ENCODE measurements at places on chromosomes 7 and 10.

GRCh38 chr10:103910442-103911012 lies 7.5 kb downstream of the STN1 start:
- no peak for DNase-seq

- DNase-seq, result no peak
Measured at GRCh38 chr10:71206911-71207310, 5.5 kb upstream of the UNC5B start.

DNA sequence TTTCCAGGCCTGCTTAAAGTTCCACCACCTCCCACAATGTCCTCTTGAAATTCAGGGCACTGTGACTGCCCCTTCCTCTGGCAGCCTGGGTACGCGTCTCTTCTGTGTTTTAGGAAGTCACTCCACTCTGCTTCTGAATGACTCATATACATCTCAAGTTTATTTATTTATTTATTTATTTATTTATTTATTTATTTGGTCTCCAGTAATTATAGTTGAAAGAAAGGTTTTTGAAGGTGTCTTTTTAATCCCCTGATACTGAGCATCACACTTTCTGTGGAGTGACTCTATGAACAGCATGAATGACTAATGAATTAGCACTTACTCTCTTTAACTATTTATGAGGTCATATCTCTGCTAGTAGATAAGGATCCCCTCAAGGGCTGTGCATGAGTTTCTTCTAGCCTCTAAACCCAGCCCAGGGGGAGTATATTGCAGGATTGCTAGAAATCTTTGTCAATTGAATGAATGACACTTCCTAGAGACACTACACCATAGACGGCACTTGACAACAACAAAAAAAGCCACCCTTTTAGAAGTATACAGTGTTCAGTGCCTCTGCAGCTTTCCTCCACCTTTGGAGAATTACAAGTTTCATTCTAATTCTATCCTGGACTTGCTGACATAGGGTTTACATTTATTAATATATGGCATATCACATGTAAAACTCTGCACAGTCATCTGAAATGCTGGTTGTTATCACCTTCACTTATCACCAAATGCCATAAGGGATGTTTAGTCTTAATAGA lies 2.1 kb downstream of the MACC1 start:
- no peak for DNase-seq

DNA sequence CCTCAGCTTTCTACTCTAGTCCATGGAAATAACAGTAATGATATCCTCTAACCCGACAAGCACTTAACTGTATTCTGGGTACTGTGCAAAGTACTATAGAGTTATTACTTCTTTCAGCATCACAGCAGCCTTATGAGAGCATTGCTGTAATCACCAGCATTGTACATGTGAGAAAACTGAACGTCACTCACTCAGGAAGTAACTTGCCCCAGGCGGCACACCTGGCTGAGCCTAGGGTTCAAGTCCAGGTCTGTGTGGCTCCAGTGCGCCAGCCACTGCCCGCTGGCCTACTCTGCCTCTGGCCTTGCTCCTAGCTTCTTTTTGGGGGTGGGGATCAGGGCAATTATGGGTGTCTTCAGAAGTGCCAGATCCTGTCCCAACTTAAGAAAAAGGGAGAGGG lies 50.5 kb downstream of the ZMIZ1 start:
- DNase-seq, result no peak

- no peak for DNase-seq
Measured at GRCh38 chr10:71806704-71807556, 33.6 kb upstream of the VSIR start.

- peak; percentile 29 for DNase-seq
Measured at GRCh38 chr7:3117488-3118231, 74.0 kb upstream of the CARD11 start.

DNA sequence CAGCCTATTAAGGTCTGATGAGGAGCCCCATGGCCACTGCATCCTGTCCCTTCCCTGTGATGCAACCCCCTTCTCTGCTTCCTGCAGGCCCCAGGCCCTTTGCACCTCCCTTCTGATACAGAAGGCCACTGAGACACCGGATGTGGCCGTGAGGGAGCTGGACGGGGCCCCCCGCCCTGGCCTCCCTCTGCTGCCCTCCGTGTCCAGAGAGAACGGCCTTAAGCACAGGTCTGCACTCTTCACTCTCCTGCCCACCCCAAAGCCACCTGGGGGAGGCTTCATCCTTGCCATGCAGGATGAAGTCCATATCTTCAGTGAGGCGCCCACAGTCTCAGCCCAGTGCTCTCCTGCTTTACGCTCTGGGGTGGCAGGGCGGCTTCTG lies 86.9 kb upstream of the GNA12 start:
- no peak for DNase-seq

DNA sequence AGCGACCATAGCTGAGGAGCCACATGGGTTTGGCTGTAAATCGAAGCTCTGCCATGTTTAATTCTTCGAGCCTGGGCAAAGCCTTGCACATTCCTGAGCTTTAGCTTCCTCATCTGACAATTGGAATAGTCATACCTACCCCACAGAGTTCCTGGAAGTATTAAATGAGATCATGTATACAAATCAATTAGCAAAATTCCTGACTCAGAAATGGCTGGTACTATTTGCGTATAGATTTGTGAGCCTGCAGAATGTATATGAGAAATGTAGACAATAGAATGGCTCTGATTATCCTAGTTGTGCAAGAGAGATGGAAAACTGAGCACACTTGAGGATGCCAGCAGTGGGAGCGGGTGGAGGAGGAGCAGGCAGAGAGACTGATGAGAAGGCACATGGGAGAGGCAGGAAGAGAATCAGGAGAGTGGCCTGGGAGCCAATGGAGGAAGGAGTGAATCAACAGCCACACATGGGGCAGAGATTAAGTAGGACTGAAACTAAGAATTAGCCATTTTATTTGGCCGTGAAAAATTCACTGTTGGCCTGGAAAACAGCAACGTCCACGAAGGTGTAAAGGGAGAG lies 128.0 kb upstream of the C1GALT1 start:
- DNase-seq, result no peak

DNA sequence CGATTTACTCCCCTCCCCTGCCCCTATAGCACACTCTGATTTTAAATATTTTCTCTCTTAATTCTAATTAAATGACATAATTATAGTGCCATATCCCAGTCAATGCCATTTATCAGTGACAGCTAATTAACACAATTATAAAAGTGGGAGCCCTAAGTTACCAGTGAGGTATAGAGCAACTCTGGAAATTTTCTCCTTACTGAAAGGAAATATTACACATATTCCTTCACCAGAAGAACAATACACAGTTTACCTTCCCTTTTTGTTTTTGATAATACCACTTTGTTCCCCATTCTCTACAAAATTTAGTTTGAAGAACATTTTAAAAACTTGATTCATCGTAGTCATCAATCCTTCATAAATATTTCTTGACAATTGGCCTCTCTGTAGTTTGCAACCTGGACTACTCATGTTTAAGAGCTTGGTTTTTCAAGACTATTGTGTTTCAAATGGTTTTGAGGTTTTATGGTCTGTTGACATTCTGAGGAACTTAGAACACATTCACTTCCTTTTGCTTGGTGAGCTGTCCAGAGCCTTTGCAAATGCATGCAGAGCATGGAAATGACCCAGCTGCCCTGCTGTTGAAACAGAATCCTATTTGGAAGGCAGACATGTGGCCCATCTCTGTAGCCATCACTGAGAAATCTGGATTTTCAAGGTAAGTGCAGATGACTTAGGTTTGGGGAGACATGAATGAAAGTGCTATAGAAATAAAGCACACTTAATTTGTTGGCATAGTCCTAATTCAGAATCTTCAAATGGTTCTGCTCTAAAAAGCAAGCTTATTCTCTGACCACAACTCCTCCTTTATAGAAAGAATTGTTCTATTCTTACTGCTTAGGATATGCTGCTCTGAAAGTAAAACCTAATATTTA lies at the start of gene GPR141:
Gene GPR141 (plus strand): TSS at position 521 of the 875 bp plus-strand sequence. CDS start 56,628 bp downstream, outside the sequence.
- DNase-seq, result no peak

GRCh38 chr7:27248911-27249723 lies 6.5 kb downstream of the EVX1 start:
- DNase-seq, result no peak

- no peak for DNase-seq
Measured at GRCh38 chr10:118481871-118482270, 113.6 kb downstream of the PRLHR start.

DNA sequence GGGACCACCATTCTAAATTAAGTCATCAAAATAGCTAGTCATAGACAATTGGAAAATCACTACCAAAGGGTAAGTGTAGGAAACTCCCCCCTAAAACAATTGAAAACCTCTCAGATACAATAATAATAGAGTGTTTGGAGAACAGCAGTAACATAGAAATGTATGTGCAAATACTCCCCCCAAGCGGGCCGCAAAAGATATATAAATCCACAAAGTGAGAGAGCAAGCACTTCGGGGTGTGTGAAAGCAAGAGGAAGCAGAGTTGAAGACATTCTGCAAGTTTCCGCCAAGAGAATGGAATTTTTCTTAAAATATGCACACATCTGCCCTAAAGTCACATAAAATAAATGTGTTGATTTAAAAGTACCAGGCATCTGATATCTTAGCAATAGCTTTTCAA lies 33.3 kb downstream of the CHCHD3 start:
- no peak for DNase-seq

- no peak for DNase-seq
Measured at GRCh38 chr7:130356121-130356875, 11.7 kb downstream of the CPA5 start.

DNA sequence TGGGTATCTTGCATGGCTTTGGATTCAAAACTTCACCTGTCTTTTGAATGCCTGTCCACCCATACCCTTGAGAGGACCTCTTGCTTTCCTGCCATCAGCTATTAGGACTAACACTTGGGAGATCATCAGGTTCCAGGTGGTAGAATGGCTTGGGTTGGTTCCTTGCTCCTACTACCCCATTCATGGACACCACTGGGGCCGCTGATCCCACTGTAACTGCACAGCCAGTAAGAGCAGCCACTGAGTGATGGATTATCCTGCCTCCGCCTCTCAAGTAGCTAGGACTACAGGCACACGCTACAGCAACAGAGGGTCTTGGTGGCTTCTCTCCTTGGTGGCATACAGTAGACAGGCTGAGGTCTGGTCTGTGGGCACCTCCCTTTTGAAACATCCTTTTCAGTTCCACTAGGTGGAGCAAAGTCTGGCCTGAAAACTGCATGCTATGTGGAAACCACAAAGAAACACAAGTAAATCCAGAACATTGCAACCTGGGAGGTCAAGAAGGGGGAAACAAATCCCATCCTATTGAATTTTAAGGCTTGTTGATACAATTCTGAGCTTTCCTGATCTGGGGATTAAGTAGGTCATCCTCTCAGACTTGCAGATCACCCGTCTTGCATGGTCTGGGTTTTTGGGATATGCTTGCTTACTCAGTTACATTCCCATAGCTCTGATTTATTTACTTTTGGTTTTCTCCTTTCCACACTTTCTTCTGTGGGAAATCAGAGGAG lies 9.4 kb downstream of the WBP1L start:
- DNase-seq, result peak; percentile 6

GRCh38 chr7:85054306-85054705 lies 132.6 kb downstream of the SEMA3D start:
- no peak for DNase-seq

- DNase-seq, result no peak
Measured at GRCh38 chr10:43299579-43299978, 32.7 kb upstream of the RASGEF1A start.

DNA sequence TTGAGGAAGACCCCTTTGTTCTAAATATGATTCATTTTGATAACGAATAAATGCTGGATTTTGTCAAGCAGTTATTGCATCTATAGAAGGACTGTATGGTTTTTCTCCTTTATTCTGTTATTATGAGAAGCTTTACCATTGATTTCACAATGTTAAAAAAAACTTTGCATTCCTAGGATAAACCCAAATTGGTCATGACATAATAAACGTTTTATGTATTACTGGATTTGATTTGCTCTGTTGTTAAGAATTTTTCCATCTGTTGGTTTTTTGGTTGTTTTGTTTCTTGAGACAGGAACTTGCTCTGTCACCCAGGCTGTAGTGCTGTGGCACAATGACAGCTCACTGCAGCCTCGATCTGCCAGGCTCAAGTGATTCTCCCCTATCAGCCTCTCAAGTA lies 2.2 kb upstream of the DNA2 start:
- no peak for DNase-seq

GRCh38 chr7:117012696-117013095 lies 59.4 kb downstream of the ST7 start:
- DNase-seq, result no peak

DNA sequence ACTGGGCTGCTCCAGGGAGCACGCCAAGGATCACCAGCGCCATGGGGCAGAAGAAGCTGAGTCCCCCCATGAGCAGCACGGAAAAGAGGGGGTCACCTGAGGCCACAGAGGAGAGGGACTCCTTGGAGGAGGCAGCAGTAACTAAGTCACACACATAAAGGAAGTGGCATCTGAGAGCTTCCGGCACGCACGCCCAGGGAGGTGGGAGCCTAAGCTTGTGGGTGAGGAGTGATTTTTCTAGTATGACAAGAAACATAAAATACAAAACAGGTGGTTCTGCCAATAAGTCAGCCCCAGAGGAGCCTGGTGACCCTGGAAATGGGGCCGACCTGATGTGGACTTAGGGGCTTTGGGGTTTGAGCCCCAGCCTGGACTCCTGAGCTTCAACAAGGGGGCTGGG lies 60.8 kb downstream of the CARD11 start:
- peak; percentile 53 for DNase-seq

- no peak for DNase-seq
Measured at GRCh38 chr7:122161628-122162027, 17.6 kb upstream of the AASS start.

GRCh38 chr10:29386342-29386999 lies 97.6 kb downstream of the LYZL1 start:
- no peak for DNase-seq

DNA sequence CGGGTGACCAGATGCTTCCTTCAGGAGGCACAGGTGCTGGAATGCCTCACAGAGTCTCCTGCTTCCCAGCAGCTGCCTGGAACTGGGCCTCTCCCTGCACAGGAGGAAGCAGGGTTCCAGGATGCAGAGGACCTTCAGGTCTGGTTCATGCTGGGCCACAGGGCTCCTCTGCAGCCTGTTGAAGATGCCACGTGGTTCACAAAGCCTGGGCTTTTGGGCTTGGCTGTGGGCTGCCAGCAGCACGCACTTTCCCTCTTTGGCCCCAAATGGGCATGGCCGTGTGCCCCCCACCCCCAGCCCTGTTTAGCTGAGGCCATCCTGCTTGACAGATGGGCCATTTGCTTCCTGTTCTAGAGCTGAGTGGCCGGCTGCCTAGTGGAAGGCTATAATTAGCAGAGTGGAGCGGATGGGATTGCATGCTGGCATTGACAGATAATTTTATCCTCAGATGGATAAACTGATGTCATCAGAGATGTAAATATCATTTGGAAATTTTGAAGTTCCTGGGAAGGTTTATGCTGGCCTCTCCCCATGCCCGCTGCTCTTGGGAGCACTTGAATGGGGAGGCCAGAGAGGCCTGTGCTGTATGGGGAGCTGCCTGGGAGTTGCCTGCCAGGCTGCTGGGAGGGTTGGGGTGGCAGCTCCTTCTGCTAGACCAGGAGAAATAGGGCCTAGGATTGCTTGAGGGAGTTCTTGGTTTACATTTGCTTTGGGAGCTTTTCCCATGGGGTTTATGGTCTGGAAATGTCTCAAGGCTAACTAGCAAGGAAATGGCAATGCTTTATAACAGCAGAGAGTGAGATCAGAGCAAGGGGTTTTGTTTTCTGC lies 28.2 kb downstream of the TSPAN15 start:
- DNase-seq, result no peak

Measured in activated gamma-delta T cell treated with anti-CD3 and anti-CD28 coated beads, Interleukin-2, amount 50 U/mL, for 16 hours (primary cell).